ENCODE measurements at places on chromosomes 16 and 17.

DNA sequence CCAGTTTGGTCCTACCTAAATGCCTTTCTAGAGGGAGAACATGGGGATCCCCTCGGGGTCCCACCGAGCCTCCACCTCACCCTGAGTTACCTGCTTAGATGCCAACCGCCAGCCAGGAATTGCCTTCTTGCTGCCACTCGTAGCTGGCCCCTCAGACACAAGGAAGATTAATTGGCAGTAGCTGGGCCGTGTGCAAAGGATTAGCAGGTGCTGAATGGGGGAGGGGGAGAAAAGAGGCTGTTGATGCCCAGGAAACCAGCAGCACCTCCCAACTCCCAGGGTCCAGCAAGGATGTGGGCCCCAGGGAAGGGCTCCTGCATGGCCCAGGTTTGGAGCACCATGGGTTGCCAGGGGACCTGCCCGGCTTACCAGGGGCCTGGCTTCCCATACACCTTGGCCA, at the start of gene CNGB1:
TSS of gene CNGB1 (minus strand) at position 159 of the 400 bp plus-strand sequence. CDS start 3,842 bp downstream, outside the sequence.
- no peak for DNase-seq

DNA sequence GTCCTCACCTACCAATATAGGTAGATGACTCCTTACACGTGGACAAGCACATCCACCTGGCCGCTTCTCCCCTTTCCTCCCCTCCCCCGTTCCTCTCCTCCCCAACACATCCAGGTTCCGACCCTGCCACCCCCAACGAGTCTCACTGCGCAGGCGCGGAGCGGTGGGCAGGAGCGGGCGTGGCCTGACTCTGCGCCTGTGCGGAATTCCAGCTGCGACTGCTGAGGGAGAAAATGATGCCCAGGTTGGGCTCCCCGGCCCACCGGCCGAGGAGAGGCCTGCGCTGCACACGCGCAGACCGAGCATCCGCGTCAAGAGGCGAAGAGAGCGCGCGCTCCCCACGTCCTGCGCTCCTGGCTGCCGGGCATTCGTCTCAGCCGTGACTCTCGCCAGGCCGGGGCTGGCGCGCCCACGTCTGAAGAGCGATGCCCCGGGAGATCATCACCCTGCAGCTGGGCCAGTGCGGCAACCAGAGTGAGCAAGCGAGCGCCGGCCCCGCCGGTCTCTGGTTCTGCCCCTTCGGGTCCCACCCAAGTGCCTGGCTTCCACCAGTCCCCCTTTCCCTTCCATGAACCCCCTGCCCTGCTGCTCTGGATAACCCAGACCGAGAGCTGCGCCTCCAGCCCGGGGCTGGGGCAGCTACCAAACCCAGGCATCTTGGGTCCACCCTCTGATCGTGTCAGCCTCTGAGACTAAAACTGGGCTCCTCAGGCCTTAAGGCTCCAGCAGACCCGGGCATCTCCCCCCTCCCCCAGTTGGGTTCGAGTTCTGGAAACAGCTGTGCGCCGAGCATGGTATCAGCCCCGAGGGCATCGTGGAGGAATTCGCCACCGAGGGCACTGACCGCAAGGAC, at the start of gene TUBG2:
TSS of gene TUBG2 (plus strand) at position 206 of the 853 bp plus-strand sequence. CDS start at position 426, 220 bp downstream.
- peak; percentile 67 for DNase-seq

GRCh38 chr17:60445144-60445543, 22.9 kb downstream of the CHCT1 start:
- DNase-seq, result no peak

- no peak for DNase-seq
Observed at GRCh38 chr16:72536723-72537435, 364.9 kb upstream of the PMFBP1 start.

DNA sequence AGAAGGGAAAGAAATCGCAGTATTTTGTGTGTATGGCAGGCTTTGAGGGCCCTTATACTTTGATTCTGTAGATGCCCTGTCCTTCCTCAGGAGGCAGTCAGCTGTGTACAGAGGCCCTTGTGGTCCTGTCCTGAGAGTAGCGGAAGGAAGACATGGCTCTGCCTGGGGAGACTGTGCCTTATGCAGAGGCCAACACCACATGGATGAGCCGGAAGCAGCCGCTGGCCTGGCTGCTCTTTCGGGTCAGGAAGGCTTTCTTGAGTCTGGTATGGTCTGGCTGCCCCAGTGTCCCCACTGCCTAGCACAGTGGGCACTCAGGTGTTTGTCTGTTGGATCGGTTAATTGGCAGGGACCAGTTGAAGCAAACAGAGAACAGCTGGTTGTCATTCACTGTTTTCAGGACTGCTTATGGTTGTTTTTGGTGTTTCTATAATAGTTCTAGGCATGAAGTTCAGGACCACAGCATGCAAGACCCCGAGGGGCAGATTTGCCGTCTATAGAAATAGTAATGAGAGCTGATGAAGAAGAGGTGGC, 12.4 kb downstream of the USP10 start:
- DNase-seq, result no peak

DNA sequence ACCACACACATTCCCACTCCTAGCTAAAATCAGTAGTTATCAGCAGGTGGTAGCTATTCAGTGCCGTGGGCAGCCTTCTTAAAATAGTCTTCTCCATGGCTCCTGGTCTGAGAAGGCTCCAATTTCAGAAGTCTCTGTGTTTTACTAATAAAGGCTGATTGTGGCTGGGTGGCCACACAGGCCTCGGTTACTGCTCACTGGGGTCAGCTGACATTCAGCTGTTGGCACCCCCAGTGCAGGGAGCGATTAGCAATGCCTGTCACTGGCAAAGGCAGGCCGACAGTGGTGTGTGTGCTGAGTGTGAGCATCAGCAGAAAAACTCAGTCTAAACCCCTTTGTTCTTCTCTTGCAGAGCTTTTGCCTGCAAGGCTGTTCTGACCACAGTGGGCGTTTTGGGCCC, 16.6 kb upstream of the DBNDD1 start:
- no peak for DNase-seq
